ENCODE measurements at places on chromosomes 16 and 17.
A peak's percentile ranks its signal among the peaks of the same experiment; 100 is the strongest.

GRCh38 chr17:43701318-43701743, 39.6 kb upstream of the MEOX1 start:
- no peak for DNase-seq

DNA sequence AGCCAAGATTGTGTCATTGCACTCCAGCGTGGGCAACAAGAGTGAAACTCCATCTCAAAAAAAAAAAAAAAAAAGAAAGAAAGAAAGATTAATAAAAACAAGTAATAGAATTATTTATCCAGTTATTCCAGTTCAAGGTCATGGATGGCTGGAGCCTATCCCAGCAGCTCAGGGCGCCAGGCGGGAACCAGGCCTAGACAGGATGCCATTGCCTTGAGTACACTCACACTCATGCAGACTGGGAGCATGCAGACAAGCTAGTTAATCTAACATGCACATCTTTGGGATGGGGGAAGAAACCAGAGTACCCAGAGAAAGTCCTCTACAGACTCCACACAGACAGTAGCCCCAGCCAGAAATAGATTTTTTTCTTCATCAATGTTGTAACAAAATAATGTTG, 17.9 kb downstream of the PDP2 start:
- DNase-seq = no peak

GRCh38 chr16:56300891-56301850, 109.9 kb downstream of the GNAO1 start:
- DNase-seq = peak; percentile 46

GRCh38 chr17:79761894-79762589, 15.9 kb upstream of the CBX2 start:
- no peak for DNase-seq

- peak; percentile 71 for DNase-seq
Observed at GRCh38 chr17:40490289-40490853, 11.1 kb downstream of the TNS4 start.

DNA sequence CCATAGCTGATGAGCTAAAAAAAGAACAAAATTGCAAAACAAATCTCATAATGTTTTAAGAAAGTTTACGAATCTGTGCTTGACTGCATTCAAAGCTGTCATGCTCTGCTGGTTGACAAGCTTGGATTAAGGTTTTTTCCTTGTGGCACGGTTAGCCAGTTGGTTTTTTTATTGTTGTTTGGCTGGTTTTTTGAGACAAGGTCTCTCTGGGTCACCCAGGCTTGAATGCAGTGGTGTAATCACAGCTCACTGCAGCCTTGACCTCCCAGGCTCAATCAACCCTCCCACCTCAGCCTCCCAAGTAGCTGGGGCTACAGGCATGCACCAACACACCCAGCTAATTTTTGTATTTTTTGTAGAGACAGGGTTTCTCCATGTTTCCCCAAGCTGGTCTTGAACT, 45.7 kb downstream of the PHKB start:
- DNase-seq = no peak

DNA sequence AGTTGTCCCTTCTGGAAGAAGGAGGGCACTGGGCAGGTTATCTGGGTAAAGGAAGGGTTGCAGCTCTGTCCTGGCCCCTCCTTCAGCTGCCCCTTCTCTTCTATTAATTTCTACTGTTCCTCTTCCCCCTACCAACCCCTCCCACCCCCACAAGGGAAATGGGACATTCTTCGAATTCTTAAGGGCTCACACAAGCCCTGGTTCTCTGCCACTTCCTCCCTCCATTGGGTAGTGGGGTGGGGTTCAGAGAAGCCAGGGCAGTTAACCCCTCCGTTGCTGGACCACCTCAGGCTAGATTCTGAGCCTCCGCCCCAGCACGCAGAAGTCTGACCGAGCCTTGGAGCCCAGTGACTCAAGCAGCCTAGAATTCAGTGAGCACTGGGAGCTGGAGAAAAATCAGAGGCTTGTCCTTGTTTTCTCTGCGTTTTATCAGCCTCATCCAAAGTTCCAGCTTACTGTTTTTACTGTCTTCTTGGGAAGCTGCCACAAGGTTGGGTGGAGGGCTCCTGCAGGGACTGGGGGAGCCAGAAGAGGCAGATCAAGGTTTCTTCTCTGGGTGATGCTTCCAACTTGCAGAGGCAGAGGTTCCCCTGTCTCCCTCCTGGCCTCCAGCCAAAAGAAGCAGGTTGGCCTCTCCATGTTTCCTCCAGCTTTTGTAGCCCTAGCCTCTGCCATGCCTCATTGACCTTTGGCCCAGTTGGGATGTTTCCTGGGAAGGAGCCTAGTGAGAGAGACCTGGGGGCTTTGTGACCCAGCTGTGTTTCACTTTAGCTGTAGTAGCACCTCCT, 10.2 kb downstream of the LASP1 start:
- DNase-seq = no peak

DNA sequence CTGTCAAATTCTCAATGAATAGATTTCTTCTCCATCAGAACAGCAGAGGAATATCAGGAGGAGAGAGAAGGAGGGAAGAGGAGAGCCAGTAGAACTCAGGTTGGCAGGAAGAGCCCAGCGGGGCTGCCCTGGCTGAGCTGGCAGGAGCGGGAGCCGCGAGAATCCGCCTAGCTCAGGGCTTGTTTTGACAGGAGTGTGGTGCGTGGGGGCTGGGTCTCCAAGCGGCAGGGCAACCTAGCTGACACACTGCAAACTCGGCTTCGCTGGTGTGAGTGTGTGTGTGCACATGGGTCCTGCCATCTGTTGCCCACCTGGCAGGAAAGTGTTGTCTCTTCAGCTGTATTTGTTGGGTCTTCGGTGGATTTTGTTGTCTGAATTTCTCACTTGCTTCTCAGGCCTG, 27.9 kb upstream of the BCAR1 start:
- no peak for DNase-seq

GRCh38 chr17:53032861-53033271, 789.9 kb upstream of the KIF2B start:
- DNase-seq = no peak

- DNase-seq = no peak
Observed at GRCh38 chr17:77423589-77424451, 283.1 kb downstream of the SEC14L1 start.

DNA sequence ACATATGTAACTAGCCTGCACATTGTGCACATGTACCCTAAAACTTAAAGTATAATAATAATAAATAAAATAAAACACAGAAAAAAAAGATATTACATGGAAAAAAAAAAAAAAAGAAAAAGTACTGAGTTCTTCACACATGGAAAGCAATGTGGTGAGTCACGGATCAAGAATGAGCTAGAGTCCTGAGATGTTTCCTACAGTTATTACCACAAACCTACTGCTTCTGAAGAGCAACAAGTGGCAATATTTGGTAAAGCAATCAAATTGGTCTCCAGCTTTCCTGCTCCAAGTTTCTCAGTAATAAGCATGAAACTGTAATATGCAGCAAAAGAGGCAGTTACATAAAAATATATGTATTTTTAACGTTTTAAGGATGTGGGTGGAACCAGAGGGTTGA, 223.3 kb upstream of the SALL1 start:
- no peak for DNase-seq

- no peak for DNase-seq
Observed at GRCh38 chr17:34669511-34669910, 90.1 kb downstream of the TMEM132E start.

GRCh38 chr17:54530398-54530797, 370.3 kb upstream of the TOM1L1 start:
- DNase-seq = no peak

DNA sequence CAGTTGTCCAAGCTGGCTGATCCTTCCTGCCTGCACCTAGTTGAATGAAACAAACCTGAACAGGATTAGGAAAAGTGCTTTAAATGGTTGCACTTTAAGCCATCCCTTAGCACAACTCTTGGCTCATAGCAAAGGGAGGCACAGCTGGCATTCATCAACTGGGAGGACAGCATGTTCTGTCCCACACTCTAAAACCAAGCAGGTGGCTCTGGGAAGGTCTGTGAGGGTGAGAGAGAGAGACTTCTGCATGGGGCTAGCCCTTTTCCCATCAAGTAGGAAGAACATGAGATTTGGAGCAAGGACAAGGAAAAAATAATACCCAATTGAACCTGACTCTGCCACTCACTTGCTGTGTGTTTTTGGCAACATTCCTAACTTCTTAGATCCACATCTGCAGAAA, 140.9 kb upstream of the CCL2 start:
- no peak for DNase-seq

- DNase-seq = no peak
Observed at GRCh38 chr17:52147872-52148271, 10.6 kb downstream of the CA10 start.

DNA sequence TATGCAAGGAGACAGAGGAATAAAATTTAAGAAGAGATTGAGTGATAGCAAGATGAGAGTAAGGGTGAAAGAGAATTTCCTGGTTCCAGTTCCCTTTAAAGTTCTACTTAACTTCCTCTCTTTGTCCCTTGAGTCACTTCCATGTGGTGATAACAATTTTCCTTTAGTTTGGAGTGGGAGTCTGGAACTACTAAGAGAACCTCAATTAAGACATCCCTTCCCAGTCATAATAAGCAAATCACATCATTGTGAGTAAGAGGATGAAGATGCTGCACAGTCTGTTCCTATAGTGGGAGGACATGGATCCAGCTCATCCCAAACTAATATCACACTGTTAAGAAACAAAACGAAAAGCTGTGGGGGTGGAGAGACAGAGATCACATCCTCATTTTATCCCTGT, 24.4 kb downstream of the TBX21 start:
- no peak for DNase-seq

GRCh38 chr16:53421248-53421647, 13.0 kb upstream of the RBL2 start:
- DNase-seq = no peak

- no peak for DNase-seq
Observed at GRCh38 chr17:233473-233941, 52.1 kb upstream of the DOC2B start.

DNA sequence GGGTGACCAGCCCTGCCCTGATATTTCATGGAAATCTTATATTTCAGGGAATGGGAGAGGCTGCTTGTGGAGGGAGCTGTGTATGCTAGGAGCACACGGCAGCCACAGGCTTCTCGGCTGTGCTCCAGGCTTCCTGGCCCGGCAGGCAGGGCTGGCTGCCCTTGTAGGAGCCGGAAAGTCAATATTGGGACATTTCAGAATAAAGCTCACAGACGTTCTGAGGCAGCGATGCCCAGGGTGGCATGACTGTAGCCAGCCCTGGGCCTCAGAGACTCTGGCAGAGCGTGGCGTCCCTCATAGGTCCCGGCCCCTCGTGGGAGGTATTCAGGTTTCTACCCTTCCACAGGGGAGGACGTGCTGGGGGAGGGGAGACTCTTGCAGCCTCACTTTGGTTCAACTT, 65.7 kb downstream of the BANP start:
- no peak for DNase-seq

- DNase-seq = no peak
Observed at GRCh38 chr17:45383003-45383402, 49.7 kb downstream of the ARHGAP27 start.

GRCh38 chr17:75348386-75349012, 57.0 kb downstream of the GRB2 start:
- DNase-seq = no peak

- no peak for DNase-seq
Observed at GRCh38 chr17:246851-247421, 65.5 kb upstream of the DOC2B start.

DNA sequence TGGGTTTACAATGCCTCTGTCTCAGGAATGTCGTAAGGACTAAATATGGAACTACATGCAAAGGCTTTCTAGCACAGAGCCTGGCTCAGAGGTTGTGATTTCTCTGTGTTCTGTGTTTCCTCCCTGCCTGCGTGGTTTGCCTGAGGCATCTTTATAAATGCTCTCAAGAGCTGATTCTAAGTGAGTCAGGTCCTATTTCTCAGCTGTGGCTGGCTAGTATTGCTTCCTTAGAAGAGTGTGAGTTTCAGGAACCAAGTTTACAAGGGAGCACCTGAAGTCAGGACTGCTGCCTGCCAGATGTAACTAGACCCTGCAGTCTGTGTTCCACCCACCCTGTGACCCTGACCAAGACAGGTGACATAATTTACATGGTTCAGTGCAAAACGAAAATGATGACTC, 8.0 kb upstream of the CCL1 start:
- DNase-seq = no peak

- no peak for DNase-seq
Observed at GRCh38 chr17:37447641-37448040, 41.0 kb downstream of the TADA2A start.

DNA sequence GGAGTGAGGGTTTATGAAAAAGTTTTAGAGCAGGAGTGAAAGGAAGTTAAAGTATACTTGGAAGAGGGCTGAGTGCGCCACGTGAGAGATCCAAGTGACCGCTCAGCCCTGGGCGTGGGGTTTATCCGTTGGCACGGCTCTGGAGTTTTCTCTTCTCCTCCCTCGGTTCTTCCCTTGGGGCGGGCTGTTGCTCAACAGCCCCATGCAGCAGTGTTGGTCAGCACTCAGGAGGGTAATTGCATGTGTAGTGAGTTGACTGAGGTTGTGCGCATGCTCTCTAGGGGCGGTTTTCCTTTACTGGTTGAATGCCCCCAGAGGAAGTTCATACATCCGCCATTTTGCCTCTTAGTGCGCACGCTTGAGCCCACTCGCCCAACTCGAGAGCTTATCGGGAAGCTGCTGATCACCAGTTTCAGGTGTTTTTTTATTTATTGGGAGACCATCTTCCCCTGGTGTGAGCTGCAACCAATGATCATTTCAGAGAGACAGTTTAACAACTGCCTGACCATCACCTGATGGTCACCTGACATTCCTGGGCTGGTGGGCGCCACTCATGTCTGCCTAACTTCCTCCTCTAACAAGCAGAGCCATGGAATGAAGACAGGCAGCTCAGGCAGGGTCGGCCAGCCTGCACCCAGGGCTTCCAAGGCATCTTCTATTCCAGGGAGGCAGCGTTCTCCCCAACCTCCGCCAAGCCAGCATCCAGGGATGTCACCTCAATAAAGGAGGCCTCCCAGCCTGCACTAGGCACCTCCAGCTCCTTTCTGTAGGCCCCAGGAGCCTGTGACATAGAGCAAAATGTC, 41.3 kb upstream of the DNAH17 start:
- no peak for DNase-seq

DNA sequence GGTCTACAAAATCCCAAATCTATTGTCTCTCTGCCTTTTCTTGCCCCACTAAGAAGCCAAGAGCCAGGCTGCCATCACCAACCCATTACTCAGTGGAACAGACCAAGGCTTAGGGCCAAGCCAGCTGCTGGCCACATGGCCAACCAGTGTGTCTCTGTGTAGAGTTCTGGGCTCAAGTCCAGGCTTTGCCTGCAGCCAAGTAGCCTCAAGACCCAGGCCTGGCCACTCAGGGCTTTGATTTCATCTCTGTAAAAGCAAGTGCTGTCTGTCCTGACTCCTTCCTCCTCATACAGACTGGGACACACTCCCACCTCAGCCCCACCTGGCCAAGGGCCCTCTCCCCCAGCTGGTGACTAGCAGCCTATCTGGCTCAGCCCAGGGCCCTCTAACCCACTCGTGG, 14.6 kb downstream of the SREBF1 start:
- peak; percentile 92 for DNase-seq

Data from substantia nigra (tissue), 51 donors.